Keratinocyte (primary cell): ENCODE measurements at places on chromosomes 3 and 15. TPM values are rescaled to one million over a fixed set of nuclear protein-coding genes. Genes with fewer than 3 reads are reported as not detected.
A peak's percentile ranks its signal among the peaks of the same experiment; 100 is the strongest.

- no peak overlapping the region for H3K4me3 ChIP-seq
- H3K36me3 ChIP-seq = peaks cover 4% of the 10 kb centered on the region
- H3K27me3 ChIP-seq = no peaks in the 10 kb centered on the region
- peak overlapping the region; percentile 37 for H3K27ac ChIP-seq
- peaks cover 37% of the 10 kb centered on the region for H3K4me1 ChIP-seq
These were observed 33.1 kb downstream of the DZIP1L start for GRCh38 chr3:138082085-138082991.

- H3K27ac ChIP-seq = no peak overlapping the region
- H3K36me3 ChIP-seq = no peaks in the 10 kb centered on the region
- no peak overlapping the region for H3K4me3 ChIP-seq
- no peak for DNase-seq
These were observed 14.5 kb downstream of the C3orf20 start for GRCh38 chr3:14689247-14689980.

DNA sequence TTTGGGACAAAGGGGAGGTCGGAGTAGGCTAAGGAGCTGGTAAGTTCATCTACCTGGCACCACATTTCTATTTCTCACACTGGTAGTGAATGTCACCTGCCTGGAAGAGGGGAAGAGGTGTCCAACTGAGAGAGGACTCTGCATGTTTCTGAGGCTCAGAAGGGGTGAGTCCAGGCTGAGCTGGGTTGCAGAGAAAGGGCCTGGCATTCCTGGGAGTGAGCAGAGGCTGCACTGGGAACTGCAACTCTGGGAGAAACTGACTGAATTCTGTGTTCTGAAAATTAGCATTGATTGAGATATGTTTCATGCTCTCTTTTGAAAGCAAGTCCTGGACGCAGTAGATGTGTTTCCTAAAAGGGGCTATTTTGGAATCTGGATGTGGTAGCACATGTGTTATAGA is 32.3 kb upstream of the ARNT2 start:
- no peak overlapping the region for H3K4me3 ChIP-seq
- H3K27ac ChIP-seq = no peak overlapping the region
- H3K36me3 ChIP-seq = no peaks in the 10 kb centered on the region
- H3K4me1 ChIP-seq = no peaks in the 10 kb centered on the region
- no peaks in the 10 kb centered on the region for H3K27me3 ChIP-seq

GRCh38 chr3:23865595-23866396 is 51.0 kb downstream of the NKIRAS1 start:
- DNase-seq = no peak
- no peak overlapping the region for H3K4me3 ChIP-seq

GRCh38 chr3:138347960-138348753 is at the start of gene MRAS:
Gene MRAS (plus strand): TSS chr3:138348579. CDS start chr3:138372884, 24,305 bp downstream.
- no peak for DNase-seq
- H3K27ac ChIP-seq = peak within 1 kb of the TSS; percentile 14
- H3K4me3 ChIP-seq = peak within 1 kb of the TSS; percentile 76
- peaks cover 3% of the 10 kb centered on the region for H3K4me1 ChIP-seq
- no peaks in the 10 kb centered on the region for H3K36me3 ChIP-seq

- peaks cover 8% of the 10 kb centered on the region for H3K4me1 ChIP-seq
- no peak overlapping the region for H3K4me3 ChIP-seq
- DNase-seq = no peak
- H3K27ac ChIP-seq = no peak overlapping the region
- H3K36me3 ChIP-seq = no peaks in the 10 kb centered on the region
These were observed 37.3 kb upstream of the PDE8A start for GRCh38 chr15:84944311-84944710.

DNA sequence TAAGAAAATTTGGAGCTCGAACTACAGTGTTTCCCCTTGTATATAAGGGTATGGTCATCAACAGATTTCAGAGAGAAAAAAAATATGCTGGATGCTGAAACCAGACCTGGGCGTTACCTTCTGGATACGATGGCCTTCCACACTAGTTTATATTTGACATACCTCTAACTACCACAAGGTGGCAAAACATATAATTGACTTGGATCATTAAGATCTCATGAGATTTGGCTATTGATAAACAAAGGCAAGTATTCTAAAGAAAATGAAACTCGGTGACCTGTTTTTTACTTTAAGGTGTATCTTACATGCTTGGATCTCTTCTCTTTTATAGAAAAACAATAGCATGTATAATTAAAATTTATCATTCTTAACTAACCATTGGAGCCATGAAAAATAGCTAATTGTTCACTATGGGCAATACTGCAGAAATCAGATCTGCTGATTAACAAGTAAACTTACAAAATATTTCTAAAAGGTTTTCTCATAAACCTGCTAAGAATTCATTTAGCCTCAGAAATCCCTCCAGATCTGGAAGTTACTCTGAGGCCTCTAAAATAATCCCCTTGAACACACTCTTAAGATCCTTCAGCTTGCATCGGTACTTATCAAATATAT is 300.6 kb upstream of the KCNH8 start:
- H3K36me3 ChIP-seq = no peaks in the 10 kb centered on the region
- no peak overlapping the region for H3K27ac ChIP-seq
- no peaks in the 10 kb centered on the region for H3K4me1 ChIP-seq

DNA sequence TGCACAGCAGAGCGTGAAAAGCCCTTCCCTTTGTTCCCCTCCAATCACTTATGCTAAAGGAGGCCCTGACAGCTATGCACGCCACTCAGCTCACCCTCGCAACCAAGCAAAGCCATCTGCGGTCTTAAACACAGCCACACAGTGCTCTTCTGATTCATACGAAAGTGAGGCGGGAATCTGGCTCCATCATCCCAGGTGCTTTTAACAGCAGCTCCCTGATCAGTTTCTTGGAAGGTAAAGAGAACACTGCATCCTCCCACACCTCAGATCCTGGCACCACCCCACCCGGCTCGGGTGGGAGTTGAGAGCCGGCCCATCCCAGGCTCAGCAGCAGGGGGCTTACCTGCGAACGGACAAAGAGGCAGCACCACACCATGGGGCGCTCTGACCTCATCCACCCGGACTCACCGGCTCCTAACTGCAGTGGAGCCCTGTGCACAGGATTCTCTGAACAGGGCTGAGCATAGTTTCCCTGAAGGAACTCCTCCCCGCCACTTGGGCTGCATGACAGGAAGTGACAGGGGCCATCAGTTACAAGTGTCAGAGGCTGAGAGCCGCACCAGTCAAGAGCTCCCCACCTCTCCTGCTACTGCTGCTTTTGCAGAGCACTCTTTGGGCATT is 114.3 kb upstream of the ARHGEF3 start:
- no peak for DNase-seq
- H3K4me1 ChIP-seq = no peaks in the 10 kb centered on the region

- H3K4me1 ChIP-seq = no peaks in the 10 kb centered on the region
- no peaks in the 10 kb centered on the region for H3K36me3 ChIP-seq
- peaks cover 5% of the 10 kb centered on the region for H3K27me3 ChIP-seq
- H3K27ac ChIP-seq = no peak overlapping the region
These were observed 25.1 kb downstream of the KBTBD12 start for GRCh38 chr3:127940116-127940515.

The ZSCAN2 gene
- polyA plus RNA-seq = 3.7 to 4.6 TPM (median 3.7 TPM) in 3 replicates

The TMEM108 gene
- 0.09 TPM in 1 of 3 replicates, not detected in the others for polyA plus RNA-seq

DNA sequence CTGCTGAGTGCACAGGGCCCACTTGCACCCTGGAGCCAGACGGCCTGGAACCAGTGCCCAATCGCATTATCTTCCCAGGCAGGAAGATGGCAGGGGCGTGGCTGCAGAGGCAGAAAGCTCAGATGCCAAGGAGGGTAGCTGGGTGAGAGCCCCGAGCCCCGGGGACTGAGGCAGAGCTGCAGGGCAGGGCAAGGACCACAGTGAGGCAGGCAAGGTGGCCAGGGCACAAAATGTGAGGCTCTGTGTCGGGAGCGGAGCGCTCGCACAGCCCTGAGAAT is 1.6 kb upstream of the CCDC33 start:
- no peak overlapping the region for H3K27ac ChIP-seq
- H3K4me3 ChIP-seq = no peak overlapping the region
- H3K4me1 ChIP-seq = peaks cover under 1% of the 10 kb centered on the region
- H3K36me3 ChIP-seq = no peaks in the 10 kb centered on the region
- H3K27me3 ChIP-seq = peaks cover 46% of the 10 kb centered on the region

DNA sequence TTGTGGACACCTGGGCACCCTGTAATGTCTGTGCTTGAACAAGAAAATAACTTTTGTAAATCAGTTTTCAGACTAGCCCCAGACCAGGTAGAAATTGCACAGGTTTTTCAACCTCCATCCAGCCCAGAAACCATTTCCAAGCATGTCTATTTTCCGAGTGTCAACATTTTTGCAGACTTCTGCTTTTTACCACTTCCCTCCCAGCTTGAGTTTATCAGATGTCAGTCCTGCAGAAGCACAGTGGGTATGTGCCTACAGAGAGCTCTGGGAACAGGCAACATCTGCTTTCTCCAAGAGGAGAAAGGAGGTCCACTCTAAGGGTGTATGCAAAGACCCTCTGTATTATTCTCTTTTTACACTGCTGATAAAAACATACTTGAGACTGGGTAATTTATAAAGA is 83.9 kb downstream of the LRRK1 start:
- H3K27me3 ChIP-seq = no peaks in the 10 kb centered on the region
- no peaks in the 10 kb centered on the region for H3K36me3 ChIP-seq
- no peak overlapping the region for H3K4me3 ChIP-seq
- H3K4me1 ChIP-seq = peaks cover 10% of the 10 kb centered on the region
- no peak overlapping the region for H3K27ac ChIP-seq

DNA sequence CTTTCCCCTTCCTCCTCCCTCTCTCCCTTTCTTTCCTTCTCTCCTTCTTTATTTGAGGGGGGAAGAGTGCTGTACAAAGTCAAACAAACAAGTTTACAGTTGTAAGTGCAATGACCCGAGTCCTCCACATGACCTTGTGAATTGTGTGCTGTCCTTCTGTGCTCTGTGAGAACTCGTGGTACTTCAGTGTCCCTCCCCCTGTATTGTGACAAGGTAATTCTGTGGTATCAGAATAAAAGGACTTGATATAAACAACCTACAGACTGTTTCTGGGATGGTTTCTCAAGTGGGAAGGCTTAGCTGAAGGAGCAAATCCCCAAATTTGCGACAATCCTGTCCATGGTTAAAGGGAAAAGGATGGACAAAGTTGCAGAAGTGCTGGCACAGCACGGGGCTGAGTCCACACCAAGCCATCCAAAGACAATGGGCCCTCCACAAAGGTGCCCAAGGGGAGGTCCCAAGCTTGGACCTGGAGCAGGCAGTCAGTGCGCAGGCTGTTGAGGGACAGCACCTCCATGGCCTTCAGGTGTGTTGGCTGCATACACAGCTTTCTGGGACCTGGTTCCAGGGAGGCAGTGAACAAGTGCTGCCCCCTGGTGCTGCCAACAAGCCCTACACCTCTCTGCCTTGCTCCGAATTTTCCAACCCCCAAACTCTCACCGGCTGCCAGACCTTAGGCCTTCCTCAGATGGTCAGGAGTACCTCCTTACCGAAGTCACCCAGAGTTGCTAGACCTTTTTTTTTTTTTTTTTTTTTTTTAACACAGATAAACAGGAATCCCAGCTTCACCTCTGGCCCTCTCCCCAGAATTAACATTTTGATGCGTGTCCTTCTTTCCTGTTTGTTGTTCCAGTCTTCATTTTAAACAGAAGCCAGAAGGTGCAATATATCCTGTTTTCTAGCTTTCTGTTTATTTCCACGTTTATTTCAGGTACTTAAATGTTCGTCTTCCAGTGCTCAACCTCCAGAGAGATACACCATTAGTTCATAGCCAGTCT is 2.6 kb upstream of the APEH start:
- H3K27ac ChIP-seq = no peak overlapping the region
- no peak overlapping the region for H3K4me3 ChIP-seq
- no peaks in the 10 kb centered on the region for H3K27me3 ChIP-seq
- peaks cover 20% of the 10 kb centered on the region for H3K4me1 ChIP-seq

DNA sequence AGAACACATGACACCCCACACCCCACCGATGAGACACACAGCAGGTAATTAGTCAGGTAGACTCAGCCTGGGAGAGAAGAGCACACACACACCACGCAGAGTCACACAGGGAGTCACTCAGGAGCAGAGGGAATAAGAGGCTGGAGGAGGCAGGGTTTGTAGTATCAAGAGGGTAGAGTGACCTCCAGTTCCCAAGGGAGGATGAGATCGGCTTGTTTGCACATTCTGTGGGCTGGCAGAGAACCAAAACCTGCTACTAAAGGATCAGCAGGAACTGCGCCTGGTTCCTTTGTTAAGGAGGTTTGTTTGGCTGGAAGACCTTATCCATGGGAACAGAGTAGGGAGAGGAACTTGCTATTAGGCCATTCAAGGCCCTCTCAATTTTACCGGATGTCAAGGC is 281.4 kb upstream of the SLCO3A1 start:
- no peak overlapping the region for H3K4me3 ChIP-seq
- H3K27ac ChIP-seq = no peak overlapping the region
- DNase-seq = no peak
- no peaks in the 10 kb centered on the region for H3K27me3 ChIP-seq
- H3K36me3 ChIP-seq = no peaks in the 10 kb centered on the region

The LRRIQ4 gene
- not detected in 3 replicates for polyA plus RNA-seq
